SW480 (cell line): ENCODE measurements at places on chromosomes 12 and 14.

- DNase-seq: no peak
Measured at GRCh38 chr12:32369202-32369601, 30.2 kb upstream of the FGD4 start.

DNA sequence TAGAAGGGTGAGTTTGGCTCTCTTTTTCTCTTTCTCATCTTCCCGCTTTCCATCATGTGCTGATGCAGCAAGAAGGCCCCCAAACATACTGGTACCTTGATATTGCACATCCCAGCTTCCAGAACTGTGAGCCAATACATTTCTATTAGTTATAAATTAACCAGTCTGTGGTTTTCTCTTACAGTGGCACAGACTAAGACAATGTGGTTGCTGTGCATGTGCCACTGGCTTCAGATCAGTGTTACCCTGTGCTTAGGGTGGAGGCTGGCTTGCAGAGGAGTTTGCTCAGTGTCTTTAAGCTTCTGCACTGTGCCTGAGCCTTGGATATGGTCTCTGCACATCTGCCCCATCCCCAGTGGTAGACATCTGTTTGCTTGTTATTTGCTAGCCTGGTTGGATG is 5.5 kb downstream of the IFI27L2 start:
- peak; percentile 43 for DNase-seq

GRCh38 chr14:106844608-106845285 is 1318.4 kb downstream of the TMEM121 start:
- peak; percentile 89 for DNase-seq

DNA sequence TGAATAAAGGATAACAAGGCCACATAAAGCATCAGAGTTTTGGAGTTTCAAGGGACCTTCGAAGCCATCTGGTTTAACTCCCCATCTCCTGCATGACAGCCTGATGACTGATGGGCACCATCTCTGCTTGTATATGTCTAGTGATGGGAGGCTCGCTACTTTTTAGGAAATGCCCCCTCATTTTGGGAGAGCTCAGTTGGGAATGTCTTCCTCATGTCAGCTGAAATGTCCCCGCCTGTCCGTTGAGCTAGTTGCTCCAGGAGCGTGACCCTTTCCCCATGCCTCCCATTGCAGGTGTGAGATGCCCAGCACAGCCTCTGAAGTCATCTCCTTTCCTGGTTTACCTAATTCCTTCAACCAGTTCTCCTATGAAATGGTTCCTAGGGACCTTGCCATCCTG is 69.6 kb upstream of the CAPRIN2 start:
- no peak for DNase-seq

DNA sequence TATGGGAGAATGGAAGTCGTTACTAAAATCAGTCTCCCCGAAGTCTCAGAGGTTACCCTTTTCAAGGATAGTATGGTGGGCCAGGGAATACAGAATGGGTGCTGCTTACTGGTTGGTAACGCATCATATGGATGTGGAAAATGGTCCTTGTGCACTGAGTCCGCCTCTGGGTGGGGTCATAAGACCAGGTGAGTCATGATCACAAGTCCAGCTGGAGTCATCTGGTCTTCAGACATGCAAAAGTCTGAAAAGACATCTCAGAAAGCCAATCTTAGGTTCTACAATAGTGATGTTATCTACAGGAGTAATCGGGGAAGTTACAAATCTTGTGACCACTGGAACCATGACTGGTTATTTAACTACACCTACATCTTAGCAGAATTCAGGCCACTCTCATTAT is 71.9 kb upstream of the TCL1B start:
- DNase-seq: peak; percentile 51

- no peak for DNase-seq
Measured at GRCh38 chr12:91889059-91889458, 256.6 kb downstream of the BTG1 start.

- DNase-seq: no peak
Measured at GRCh38 chr12:107491856-107492255, 193.7 kb upstream of the PWP1 start.

GRCh38 chr14:23464700-23465099 is 4.8 kb upstream of the NGDN start:
- DNase-seq: no peak

GRCh38 chr12:2205996-2206395 is 153.2 kb downstream of the CACNA1C start:
- DNase-seq: no peak
